ENCODE measurements at places on chromosomes 7 and 10.

DNA sequence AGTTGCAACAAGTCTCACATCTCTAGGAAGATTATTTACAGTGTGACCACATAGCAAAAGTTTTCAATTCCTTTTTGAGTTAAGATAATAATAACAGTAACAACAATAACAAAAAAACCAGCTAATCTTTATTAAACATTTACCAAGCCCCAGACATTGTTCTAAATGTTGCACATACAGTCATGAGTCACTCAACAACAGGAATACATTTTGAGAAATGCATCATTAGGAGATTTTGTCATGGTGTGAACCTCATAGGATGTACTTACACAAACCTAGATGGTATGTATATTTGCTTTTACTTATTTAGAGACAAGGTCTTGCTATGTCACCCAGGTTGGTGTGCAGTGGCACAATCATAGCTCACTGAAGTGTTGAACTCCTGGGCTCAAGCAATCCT, 52.0 kb downstream of the SPAM1 start:
- no peak for DNase-seq

DNA sequence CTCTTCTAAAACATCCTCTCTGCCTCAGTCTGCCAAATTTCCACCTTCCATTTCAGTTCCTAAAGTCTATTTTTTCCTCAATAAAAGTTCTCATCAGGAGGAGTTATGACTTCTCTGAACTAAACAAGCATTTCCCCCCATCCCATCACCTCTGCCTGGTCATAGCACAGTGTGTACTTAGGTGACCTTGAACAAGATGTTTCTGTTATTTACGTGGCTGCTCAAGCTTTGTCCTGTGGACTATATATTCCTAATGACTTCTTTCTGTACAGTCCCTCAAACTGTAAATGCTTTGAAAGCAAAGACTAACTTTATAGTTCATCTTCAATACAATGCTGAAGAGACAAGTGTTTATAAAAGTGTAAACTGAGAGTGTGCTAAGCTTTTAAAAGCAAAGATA, 166.9 kb downstream of the CPEB3 start:
- DNase-seq = no peak

DNA sequence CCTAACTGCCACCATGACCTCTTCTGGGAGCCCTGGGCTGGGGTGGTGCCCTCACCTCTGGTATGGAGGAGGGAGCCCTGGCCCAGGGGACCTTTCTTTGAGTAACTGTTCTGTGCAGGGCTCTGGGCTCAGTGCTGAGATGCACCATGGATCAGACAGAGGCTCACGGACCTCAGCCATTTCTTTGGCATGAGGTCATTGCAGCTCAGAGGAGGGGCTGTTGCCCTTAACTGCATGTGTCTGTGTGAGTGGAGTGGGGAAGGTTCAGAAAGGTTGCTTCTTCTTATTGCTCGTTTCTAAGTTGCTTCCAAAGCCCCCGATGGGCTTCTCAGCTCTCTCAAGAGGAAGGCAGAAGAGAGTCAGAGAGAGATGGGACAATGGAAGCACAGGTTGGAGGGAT, 233.9 kb downstream of the RPS24 start:
- DNase-seq = peak; percentile 74

GRCh38 chr7:151206914-151207313, 3.4 kb downstream of the H2BK1 start:
- DNase-seq = no peak

- peak; percentile 64 for DNase-seq
These were observed 179.2 kb downstream of the SH3PXD2A start for GRCh38 chr10:103676058-103676785.

DNA sequence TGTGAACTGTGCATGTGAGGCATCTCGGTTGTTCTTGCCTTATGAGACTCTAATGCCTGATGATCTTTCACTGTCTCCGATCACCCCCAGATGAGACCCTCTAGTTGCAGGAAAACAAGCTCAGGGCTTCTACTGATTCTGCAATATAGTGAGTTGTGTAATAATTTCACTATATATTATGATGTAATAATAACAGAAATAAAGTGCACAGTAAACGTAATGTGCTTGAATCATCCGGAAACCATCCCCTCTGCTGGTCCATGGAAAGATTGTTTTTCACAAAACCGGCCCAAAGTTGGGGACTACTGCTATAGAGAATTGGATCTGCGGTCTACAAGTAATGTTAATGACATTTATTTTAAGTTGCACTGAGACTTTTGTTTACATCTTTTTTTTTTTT, 126.7 kb downstream of the TPST1 start:
- DNase-seq = no peak

DNA sequence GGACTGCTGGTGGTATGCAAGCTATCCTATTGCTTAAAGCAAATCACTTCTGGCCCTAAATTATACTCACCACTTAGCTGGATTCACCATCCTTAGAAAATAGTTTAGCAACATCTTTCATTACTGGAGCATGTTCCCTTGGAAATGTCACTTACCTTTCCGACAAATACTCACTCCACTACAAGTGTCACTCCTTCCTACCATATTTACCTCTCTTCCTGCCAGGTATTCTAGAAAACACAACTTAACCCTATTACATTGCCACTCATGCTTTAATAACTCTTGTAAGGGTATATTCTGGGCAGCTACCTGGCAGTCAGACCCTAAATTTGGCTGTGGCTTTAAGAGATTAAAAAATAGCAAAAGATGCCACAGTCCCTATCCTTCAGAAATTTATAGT, 37.5 kb upstream of the CTNNA3 start:
- DNase-seq = no peak

DNA sequence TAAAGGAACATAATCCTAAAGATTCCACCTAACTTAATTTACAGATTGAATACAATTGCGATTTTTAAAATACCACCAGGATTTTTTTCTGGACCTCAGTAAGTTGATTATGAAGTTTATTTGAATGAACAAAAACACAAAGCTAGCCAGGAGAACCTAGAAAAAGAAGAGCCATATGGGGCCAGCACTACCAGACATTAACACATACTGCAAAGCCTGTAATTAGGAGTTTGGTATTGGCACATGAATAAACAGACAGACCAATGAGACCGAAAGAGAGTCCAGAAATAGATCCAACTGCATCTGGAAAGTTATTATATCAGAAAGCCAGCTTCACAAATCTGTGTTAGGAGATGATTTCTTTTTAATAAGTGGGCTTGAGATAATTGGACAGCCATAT, 105.5 kb upstream of the CHST15 start:
- no peak for DNase-seq

DNA sequence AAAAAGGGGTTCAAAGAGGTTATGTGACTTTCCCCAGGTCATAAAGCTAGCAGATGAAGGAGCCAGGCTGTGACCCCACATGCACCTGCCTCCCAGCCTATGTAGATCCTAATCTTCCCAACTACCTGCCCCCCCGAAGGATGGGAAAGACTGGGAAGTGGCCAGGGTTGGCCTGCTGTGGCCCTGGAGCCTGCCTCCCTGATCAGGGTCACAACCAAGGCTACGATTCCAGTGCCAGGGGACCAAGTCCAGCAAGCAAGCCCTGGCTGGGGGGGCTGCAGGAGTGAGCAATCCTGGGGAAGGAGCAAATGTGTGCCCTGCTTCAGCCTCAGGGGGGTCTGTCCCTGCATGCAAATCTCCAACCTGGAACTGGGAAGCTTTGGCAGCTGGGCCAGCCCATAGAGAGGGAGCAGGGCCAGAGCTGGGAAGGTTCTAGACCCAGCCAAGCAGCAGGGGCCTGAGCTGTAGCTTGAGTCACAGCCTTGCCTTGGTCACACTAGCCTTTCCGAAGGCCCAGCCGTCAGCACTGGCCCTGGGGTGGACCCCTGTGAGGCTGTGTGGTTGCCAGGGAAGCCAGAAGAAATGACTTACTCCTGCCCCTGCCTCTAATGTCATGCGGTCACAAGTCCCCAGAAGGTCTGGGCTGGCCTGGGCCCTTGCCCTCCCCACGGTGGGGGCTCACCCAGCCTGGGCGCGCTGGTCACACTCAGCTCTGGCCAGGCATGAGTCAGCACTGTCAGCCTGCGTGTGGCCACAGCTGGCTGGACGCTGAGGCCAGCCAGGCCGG, 96.4 kb upstream of the ZMIZ1 start:
- DNase-seq = peak; percentile 58
